ENCODE measurements at places on chromosomes 3 and 15.

DNA sequence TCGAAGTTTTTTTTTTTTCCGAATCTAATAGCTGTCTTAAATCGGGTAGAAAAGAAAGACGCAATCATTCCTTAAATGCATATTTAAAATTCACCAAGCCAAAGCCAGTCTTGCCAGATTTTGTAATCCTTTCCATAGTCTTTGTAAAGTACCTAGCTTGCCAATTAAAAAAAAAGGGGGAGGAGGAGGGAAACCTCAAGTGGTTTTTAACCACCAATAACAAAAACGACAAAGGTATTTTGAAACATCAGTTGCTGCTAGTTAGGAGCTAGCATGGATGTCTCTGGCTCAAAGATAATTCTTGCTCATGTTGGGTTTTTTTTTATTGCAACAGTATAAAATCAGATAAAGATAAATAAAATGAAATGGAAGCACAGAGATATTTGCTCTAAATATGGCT lies 187.9 kb downstream of the MECOM start:
- DNase-seq, result no peak

- no peak for DNase-seq
These were observed 1.6 kb downstream of the LNP1 start for GRCh38 chr3:100402891-100403290.

DNA sequence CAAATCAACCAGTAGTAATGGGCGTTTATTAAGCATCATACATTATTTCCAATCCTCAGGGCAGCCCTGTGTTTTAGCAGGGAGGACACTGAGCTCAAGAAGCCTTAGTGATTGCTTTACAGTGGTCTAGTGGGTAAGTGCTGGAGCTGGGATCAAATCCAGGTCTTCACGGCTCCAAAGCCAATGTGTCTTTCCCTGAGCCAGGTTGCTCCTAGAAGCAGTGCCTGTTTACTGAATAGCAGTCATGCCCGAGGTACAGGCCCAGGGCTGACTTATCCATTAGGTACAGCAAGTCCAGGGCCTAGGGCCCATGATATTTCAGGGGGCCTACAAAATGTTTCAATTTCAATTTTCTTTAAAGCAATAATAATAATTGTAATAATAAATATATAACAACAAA lies 9.6 kb upstream of the SMAD6 start:
- no peak for DNase-seq

GRCh38 chr3:188339410-188340295 lies 185.7 kb downstream of the LPP start:
- no peak for DNase-seq

- no peak for DNase-seq
These were observed 928.8 kb upstream of the ALCAM start for GRCh38 chr3:104437891-104438290.

DNA sequence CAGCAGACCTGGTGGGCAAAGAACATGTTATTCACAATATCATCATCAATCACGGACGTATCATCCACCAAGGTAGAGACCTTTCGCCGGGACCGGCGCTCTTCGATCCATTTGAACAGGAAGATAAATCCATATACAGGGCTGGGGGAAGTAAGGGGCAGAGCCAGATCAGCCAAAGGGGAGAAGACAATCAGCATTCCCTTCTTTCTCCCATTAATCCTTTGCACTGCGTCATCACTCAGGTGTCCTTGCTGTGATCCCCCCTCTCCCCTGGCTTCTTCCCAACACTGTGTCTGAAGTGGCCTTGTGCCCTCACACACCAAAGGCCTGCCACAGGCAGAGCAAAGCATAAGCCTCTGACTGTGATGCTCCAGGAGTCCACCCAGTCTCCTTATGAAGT lies 36.4 kb downstream of the SEMA3G start:
- DNase-seq, result no peak

DNA sequence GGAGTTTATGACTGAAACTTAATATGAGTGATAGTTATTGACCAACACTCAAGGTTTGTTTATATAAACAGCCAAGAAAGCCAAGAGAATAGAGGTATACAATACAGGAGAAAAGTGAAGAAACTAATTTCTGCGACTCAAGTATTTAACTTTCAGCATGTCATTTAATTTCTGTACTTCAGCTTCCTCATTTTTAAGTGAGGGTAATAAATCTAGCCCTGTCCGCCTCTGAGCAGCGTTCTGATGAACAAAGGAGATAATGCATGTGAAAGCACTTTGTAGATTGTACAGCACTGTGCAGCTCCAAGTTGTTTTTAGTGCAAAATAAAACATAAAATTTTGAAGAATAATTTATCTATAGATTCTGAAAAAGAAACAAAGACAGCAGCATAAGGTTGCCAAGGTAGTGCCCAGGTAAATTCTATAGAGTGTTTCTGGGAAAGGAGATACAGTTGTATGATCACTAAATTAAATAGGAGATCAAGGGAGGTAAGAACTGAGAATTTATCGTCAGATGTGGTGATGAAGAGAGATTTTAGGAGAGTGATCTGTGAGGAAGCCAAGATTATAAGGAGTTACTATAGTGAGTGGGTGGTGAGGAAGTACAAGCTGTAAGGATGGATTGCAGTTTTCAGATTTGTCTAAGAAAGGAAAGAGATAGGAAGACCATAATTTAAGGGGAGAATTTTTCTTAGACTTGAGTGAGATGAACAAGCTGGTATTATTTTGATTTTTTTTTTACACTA lies 71.3 kb downstream of the RASA2 start:
- DNase-seq, result no peak

GRCh38 chr3:143810953-143811265 lies 37.4 kb downstream of the SLC9A9 start:
- no peak for DNase-seq

GRCh38 chr3:110384601-110385000 lies 687.0 kb upstream of the NECTIN3 start:
- DNase-seq, result no peak

GRCh38 chr15:49620658-49621368 lies at the start of the genes DTWD1 and FAM227B:
Gene DTWD1, plus strand, starts transcription at chr15:49621048. Its CDS starts 4,120 bp downstream, at chr15:49625168.
Gene FAM227B, minus strand, starts transcription at chr15:49620818. Its CDS starts 5,647 bp downstream, at chr15:49615171.
- peak; percentile 93 for DNase-seq

- DNase-seq, result no peak
These were observed 145.7 kb downstream of the PLCL2 start for GRCh38 chr3:17030438-17030837.

- no peak for DNase-seq
These were observed 120.5 kb upstream of the PROK2 start for GRCh38 chr3:71905426-71905825.

GRCh38 chr3:62570888-62571287 lies 197.5 kb upstream of the FEZF2 start:
- DNase-seq, result no peak

- peak; percentile 71 for DNase-seq
These were observed at the start of gene PROS1 for GRCh38 chr3:93973131-93974126. Gene PROS1, minus strand, starts transcription at chr3:93973896. Its CDS starts 147 bp downstream, at chr3:93973749.

DNA sequence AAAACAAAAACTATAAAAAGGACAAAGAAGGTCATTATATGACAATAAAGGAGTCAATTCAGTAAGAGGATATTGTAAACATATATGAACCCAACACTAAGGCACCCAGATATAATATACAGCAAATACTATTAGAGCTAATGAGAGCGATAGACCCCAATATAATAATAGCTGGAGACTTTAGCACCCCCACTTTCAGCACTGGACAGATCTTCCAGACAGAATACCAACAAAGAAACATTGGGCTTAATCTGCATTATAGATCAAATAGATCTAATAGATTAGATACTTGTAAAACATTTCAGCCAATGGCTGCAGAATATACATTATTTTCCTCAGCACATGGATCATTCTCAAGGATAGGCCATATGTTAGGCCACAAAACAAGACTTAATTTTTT lies 53.4 kb downstream of the NUDT16 start:
- DNase-seq, result no peak

- no peak for DNase-seq
These were observed 70.9 kb upstream of the TMEM115 start for GRCh38 chr3:50430191-50430590.

GRCh38 chr3:128323206-128324081 lies 143.2 kb downstream of the DNAJB8 start:
- no peak for DNase-seq

GRCh38 chr3:120875989-120876388 lies 32.0 kb upstream of the STXBP5L start:
- DNase-seq, result no peak

DNA sequence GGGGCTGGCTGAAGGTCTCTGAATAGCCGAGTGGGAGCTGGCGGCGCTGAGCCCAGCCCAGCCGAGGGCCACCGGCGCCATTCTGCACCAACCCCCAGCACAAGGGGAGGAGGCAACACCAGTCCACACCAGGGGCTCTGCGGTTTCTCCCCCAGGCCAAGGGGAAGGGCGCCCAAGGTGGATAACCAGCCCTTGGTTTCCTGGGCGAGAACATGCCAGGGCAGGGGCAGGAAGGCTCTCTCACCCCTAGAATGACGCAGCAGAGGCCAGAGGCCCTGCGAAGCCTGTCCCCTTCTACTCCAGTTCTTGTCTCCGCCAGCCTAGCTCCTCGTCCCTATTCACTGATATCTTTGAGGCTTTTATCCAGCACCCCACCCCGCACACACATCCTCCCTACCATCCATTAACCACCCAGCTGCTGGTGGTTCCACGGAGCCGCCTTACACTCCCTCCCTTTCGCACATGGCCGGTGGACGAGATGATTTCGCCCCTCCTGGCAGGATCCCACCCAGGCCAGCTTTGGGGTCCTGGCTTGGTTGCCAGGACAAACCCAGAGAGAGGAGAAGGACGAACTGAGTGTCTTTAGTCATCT lies 1.3 kb downstream of the RBPMS2 start:
- DNase-seq, result no peak

DNA sequence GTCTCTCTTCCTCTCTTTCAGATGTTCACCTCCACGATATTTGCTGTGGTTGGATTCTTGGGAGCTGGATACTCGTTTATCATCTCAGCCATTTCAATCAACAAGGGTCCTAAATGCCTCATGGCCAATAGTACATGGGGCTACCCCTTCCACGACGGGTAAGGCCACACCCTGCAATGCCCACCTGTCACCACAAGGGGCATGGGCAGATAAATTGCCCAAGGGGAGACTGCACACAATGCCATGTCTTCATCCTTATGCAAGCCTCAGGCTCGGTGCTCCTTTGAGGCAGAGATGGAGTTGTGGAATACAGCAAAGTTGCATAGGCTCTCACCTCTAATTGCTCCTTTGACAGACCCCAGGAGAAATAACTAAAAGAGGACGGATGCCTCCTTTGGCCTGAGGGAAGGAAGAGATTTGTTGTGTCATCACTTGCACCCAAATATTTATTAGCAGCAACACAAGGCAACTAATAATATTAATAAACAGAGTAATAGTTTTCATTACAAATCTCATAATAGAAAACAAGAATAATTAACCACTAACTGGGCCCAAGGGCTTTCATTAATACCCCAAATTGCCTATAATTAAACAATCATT lies 13.2 kb downstream of the TM4SF4 start:
- DNase-seq, result peak; percentile 19

GRCh38 chr3:31106912-31107311 lies 212.5 kb upstream of the GADL1 start:
- no peak for DNase-seq

GRCh38 chr3:169992781-169993180 lies 26.2 kb downstream of the SEC62 start:
- no peak for DNase-seq

- DNase-seq, result no peak
These were observed 6.7 kb downstream of the KBTBD13 start for GRCh38 chr15:65083262-65083701.

DNA sequence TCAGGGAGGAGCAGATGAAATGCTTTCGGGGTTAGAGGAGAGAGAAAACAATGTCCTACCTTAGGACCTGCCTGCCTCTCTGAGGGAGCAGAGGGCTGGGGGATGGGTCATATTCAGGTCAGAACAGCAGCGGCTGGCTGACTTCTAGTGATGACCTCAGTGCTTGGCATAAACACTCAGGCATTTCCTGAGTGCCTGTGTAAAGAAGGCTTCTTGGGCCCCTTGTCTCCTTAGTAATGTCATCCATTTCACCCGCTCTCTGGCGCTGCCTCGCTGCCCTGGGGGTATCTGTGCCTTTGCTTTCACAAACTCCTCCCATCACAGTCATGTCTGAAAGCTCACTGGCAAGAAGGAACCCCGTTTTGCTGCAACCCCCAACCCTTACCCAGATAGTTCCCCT lies 82.9 kb upstream of the GSK3B start:
- DNase-seq, result no peak

- DNase-seq, result no peak
These were observed 154.5 kb upstream of the NSMCE3 start for GRCh38 chr15:29424118-29424517.

DNA sequence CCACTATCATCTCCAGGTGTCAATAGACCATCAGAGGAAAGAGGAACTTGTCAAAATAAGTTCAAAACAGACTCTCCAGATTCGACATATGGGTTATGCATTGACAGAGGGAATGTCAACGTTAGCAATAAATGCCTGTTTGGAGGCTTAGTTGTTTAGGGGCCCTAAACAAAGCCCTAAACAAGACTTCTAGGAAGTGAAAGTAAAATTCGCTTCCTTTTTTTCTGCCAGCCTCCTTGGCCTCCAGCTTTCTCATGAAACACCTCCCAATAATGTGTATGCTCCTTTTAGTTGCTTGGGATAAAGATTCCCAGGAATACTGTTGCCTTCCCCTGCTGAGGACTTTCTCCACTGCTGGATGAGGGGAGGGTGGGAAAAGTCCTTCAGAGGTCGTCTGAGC lies 70.9 kb upstream of the ARNT2 start:
- no peak for DNase-seq

GRCh38 chr3:194971009-194971408 lies 285.3 kb downstream of the FAM43A start:
- DNase-seq, result no peak

GRCh38 chr3:37586280-37586679 lies 275.4 kb upstream of the CTDSPL start:
- DNase-seq, result no peak

DNA sequence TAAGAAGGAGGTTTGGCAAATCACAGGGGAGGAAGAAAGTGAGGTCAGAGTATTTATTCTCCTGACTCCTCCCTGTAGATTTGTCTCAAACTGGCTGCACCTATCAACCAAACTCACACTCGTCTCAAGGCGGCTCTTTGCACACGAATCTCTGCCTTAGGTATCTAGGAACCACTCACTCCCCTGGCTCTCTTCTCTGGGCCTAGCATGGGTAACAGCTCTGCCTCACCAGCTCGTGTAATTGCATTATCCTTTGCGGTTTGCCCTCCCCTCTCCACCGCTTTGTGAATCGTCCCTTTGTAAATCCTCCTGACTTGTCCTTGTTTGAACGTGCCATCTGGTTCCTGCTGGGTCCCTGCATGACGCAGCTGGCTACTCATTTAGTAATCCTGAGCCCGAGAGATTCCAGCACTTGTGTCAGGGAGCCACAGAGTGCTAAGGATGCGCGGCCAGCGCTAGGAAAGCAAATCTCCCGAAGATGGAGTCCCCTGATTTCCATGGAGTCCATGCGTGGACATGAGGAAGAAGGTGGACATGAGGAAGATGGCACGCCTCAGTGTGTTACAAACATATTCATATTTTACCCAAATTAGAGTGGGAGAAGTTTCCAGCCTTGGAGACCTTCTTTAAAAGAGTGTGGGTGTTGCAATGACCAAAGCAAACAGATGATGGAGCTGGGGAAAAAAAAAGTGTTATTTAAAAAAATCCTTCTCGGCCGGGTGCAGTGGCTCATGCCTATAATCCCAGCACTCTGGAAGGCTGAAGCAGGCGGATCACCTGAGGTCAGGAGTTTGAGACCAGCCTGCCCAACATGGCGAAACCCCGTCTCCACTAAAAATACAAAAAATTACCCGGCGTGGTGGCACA lies 26.7 kb downstream of the NRROS start:
- DNase-seq, result no peak

- DNase-seq, result no peak
These were observed 28.9 kb upstream of the SNRPA1 start for GRCh38 chr15:101323793-101324523.

- no peak for DNase-seq
These were observed 155.1 kb upstream of the TBL1XR1 start for GRCh38 chr3:177352424-177352823.
